Muscle of leg (tissue), 16 donors: ENCODE measurements at places on chromosomes 11 and 22.
A peak's percentile ranks its signal among the peaks of the same experiment; 100 is the strongest.

- DNase-seq = no peak
Measured at GRCh38 chr11:8352103-8352875, 88.6 kb upstream of the LMO1 start.

- no peak for DNase-seq
Measured at GRCh38 chr22:49993649-49994360, 18.8 kb downstream of the IL17REL start.

- peak; percentile 93 for DNase-seq
Measured at GRCh38 chr11:123103326-123103980, 41.5 kb upstream of the HSPA8 start.

DNA sequence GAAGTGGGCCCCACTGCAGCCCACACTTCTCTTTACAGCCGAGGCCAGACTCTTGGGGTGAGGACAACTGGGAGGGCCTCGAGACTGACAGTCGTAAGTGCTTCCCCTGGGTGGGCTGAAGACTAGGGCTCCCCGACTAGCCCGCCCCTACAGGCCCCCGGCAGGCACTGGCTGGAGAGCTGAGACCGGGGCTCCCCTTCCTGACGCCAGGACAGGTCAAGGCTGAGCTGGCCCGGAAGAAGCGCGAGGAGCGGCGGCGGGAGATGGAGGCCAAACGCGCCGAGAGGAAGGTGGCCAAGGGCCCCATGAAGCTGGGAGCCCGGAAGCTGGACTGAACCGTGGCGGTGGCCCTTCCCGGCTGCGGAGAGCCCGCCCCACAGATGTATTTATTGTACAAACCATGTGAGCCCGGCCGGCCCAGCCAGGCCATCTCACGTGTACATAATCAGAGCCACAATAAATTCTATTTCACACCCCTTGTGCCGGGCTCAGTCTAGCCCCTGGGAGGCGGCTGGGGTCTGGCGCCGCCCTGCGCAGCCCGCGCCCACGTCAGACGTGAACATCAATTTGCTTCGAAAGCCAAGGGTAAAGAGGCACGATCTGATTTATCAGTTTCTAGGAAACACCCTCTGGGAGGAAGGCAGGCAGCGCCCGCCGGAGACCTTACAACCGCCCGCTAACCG, 13.5 kb downstream of the SCYL1 start:
- no peak for DNase-seq

GRCh38 chr22:39466228-39467006, 9.6 kb downstream of the MGAT3 start:
- DNase-seq = no peak

- no peak for DNase-seq
Measured at GRCh38 chr11:8826901-8827560, 84.0 kb upstream of the AKIP1 start.

DNA sequence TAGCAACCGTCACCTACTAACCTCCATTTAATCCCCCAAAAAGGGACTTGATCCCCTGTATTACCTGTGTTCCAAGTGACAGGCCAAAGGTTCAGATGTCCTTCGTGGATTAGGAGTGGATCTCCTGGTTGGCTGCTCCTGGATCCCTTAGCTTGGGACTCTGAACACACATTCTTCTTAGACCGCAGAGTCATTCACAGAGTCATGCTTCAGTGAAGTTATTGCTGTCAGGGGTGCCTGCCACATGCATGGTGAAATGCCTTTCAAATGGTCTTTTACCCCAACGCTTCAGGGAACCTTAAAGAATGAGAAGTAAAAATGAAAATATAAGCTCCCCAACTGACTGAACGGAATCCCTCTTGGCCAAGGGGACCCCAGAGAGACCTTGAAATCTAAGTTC, 49.1 kb downstream of the ADAMTS8 start:
- no peak for DNase-seq

- DNase-seq = no peak
Measured at GRCh38 chr11:64841592-64842365, 2.7 kb downstream of the CDC42BPG start.

GRCh38 chr22:27476729-27477128, 324.8 kb downstream of the MN1 start:
- DNase-seq = no peak

GRCh38 chr22:36940676-36941075, 27.2 kb downstream of the CSF2RB start:
- no peak for DNase-seq

- no peak for DNase-seq
Measured at GRCh38 chr11:33271059-33271458, 13.9 kb downstream of the HIPK3 start.

GRCh38 chr11:118087931-118088330, 1.2 kb upstream of the SMIM35 start:
- peak; percentile 22 for DNase-seq

- no peak for DNase-seq
Measured at GRCh38 chr11:45648931-45649330, 16.5 kb downstream of the CHST1 start.

DNA sequence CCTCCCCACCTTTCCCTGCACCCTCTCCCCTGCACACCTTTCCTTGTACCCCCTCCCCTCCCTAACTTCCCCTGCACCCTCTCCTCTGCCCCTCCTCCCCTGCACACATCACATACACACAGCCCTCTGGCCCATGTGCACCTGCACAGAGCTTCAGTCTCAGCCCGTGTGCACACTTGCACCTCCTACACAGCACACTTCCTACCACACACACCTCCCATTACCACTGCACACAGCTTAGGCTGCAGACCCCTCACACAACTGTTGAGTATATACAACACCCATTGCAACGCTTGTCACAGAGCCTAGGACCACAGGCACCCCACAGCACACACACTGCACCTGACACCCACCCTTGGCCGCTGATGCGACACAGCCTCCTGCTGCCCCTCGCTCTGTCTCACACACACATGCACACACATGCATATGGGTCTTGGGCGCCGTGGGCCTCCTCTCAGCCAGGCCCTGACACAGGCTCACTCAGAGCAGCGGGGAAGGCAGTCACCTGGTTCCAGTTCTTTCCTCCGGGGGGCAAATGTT, 411 bp downstream of the SIGIRR start:
- no peak for DNase-seq

GRCh38 chr11:60658409-60658808, 41.0 kb upstream of the MS4A8 start:
- peak; percentile 5 for DNase-seq

DNA sequence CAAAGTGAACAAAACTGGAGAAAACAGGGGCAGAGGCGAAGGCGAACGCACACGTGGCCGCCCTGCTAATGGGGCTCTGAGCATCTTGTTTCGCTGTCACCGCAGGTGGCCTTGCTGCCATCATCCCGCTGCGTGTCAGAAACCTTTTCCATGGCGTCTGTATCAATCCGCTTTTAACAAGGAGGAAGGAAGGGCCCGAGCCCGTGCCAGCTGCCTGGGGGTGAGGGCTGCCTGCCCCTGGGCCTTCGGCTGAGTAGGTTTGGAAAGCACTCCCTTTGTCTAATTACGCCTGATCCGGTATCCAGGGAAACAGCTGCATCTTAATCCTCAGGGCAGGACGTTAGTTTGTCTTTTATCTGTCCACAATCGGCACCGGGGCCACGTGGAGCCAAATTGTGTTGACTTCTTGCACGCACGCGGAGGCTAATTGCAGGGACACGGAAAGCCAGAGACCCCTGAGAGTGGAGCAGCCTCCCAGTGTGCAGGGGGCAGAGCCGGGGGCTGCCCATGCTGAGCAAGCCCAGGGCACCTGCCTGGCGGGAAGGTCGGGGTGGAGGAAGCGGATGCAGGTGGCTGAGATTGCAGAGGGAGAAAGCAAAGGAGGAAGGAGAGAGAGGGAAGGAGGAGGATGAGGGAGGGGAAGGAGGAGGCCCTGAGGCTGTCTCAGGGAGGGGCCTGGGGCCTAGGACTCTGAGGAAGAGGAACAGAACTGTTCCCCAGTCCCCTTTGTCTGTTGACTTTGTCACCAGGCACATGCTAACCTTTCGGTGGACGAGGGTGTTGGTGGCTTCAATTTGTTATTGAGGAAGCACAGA, 19.2 kb upstream of the TH start:
- peak; percentile 66 for DNase-seq

- DNase-seq = no peak
Measured at GRCh38 chr22:48568736-48569330, 1258.8 kb downstream of the BRD1 start.

- DNase-seq = peak; percentile 51
Measured at GRCh38 chr22:16831257-16831656, 6.0 kb upstream of the XKR3 start.

GRCh38 chr22:48335442-48336139, 1492.1 kb downstream of the BRD1 start:
- DNase-seq = no peak

DNA sequence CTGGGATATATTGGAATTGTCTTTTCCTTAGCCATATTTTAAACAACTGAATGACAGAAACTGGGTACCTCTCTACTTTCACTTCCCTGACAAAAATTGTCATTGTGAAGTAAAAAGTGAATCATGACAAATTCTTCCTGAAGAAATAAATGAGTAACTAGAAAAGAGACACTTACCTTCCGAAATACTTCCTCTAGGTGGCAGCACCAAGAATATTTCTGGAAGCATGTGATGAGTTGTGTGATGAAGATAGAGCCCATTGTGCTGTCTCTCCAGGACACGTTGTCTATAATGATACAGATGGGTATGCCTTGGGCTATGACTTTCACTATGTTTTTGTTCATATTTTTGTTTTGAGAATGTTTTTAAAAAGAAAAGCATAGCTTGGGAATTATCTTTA, 21.5 kb downstream of the CASP4 start:
- peak; percentile 48 for DNase-seq

GRCh38 chr11:84503503-84503902, 1123.6 kb downstream of the DLG2 start:
- no peak for DNase-seq

DNA sequence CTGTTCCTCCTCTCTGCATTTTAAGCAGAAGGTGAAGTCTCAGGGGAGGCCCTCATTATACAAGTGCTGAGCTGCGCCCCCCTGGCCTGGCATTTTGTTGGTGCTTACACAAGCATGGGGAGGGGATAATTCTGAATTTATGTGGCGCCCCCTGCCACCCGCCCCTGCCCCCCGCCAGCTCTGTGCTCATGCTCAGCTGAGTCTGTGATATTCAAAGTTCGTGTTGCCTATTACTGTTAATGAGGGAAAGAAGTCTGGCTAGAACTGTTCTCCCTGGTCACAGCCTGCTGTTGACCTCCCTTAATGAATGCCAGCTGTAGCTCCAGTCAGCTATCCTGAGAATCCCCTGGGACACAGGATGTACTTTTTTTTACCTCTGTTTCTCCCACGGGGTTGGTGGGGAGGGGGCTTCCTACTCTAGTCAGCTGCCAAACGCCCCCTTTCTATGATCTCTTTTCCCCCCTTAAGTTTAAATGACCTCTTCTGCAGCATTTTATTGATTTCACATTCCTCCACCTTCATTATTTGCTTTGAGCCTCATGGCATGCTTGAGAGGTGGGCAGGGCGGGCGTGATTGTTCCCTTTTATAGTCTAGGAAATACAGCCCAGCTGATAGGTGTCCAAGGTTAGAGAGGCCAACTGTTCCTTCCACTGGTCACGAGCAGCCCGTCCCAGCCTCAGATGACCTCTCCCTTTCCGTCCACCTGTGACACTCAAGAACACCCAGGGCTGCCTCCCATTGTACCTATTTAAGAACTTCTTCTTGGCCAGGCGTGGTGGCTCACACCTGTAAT, 12.2 kb downstream of the USP2 start:
- peak; percentile 16 for DNase-seq

- DNase-seq = no peak
Measured at GRCh38 chr22:42805016-42805997, 51.8 kb downstream of the ARFGAP3 start.

- no peak for DNase-seq
Measured at GRCh38 chr11:11320825-11321224, 32.2 kb downstream of the CSNK2A3 start.

- DNase-seq = no peak
Measured at GRCh38 chr11:79128291-79128690, 312.5 kb downstream of the TENM4 start.

- DNase-seq = no peak
Measured at GRCh38 chr11:2770761-2771301, 71.0 kb upstream of the KCNQ1OT1 start.

- no peak for DNase-seq
Measured at GRCh38 chr11:34957606-34958005, 41.2 kb downstream of the PDHX start.

DNA sequence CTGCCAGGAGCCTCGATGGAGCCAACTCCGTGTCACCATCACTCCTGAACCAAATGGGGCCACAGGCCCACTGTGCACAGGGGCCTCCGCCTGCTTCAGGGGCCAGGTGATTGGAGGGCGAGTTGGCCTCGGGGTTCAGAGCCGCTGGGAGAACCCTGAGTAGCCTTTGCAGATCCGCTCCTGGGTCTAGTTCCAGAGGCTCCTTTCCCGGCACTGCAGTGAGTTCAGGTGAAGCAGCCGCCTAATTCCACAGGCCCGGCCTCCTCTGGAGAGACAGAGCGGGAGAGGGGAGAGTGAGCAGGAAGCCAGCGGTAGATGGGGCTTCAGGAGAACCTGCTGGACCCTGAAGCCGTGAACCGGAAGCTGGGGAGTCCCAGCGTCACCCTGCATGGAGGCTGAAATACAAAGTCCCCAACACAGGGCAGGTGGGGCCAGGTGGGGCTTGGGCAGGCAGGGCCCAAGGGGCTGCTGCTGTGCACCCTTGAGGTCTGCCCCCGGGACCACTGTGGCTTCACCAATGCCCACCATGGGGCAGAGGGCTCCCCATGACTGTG, 22.5 kb downstream of the DRD4 start:
- DNase-seq = no peak

GRCh38 chr22:20448630-20449029, 11.0 kb upstream of the SCARF2 start:
- DNase-seq = no peak

GRCh38 chr11:65648997-65649493, 11.1 kb downstream of the SIPA1 start:
- DNase-seq = peak; percentile 67

GRCh38 chr11:62555464-62556107, 9.0 kb upstream of the AHNAK start:
- peak; percentile 89 for DNase-seq

GRCh38 chr22:38262051-38262795, 10.6 kb downstream of the TMEM184B start:
- DNase-seq = no peak

- peak; percentile 58 for DNase-seq
Measured at GRCh38 chr22:39545386-39546365, 13.1 kb upstream of the RPS19BP1 start.

DNA sequence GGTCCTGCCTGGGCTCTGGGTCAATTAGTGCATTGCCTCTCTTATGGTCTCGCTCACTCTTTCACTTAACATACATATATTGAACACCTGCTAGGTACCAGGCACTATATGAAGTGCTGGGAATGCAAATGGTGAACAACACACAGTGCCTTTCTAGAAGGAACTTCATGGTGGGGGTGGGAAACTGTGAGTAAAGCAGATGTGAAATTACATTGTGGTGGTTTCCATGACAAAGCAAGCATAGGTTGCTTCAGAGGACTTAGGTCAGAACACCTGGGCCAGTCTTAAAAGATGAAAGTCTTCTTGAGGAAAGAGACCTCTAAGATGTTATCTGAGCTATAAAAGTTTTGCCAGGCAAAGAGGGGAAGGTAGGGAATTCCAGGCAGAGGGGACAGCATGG, 231.3 kb downstream of the BUD13 start:
- DNase-seq = no peak

DNA sequence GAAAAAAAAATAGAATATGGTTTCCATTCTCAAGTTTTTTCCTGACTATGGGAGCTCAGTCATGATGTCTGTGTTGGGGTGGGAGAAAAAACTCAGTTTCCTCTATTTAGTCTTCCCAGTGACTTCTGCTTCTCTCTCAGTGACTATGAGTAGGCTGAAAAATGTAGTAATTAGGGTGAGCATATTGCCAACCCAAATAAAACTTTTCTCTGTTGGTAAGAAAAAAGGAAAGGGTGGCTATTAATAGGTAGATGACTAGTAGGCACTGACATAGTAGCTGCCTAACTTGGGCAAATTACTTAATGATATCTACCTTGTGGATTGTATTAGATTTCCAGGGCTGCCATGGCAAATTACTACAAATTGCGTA, 34.2 kb upstream of the BIRC3 start:
- DNase-seq = no peak
